ENCODE measurements at places on chromosomes 12 and 14.

- DNase-seq, result no peak
Measured at GRCh38 chr14:81450100-81450531, 50.0 kb upstream of the STON2 start.

DNA sequence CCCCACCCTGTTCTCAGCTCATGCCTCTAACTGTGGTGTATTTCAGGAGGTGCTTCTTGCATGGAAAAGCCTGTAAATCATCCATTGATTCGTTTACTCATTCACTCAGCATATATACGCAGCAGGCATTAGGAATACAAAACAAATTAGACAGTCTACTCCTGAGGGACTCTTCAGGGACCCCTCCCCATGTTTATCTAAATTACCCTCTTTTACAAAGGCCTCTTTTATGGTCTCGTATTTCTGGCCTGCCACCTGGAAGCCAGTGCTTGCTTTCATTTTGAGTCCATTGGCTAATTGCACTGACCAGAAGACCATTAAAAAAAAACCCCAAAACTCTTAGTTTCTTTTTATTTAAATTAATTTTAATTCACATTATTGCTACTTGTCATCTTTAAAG lies 134.4 kb downstream of the DACT1 start:
- no peak for DNase-seq

- no peak for DNase-seq
Measured at GRCh38 chr12:93918900-93919299, 229.5 kb upstream of the PLXNC1 start.

DNA sequence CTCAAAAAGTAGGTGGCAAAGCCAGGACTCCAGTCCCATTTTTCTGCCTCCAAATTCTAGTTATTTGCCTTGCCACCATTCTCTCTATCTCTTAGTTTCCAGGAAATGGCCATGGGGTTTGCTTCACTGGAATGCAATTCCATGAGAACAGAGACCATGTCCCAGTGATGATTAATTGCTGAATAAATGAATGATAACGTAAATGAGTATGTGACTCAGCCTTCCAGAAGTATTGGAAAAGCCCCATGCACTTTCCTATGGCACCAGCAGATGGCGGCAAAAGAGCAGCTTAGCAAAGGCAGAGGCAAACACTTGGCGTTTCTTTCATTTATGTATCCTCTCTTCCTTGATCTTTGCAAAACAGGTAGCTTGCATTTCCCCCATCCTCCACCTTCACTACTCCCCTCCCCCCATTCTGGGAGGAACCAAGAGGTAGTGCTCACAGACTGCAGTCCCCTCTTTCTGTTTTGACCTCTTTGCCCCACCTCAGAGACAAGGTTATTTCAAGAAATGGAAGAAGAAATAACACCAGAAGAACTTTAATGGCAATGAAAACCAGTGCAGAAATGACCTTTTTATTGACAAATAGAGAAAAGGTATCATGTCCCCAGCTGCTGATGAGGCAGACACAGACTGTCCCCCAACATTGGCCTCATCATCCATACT lies 21.3 kb downstream of the TBX3 start:
- peak; percentile 53 for DNase-seq

GRCh38 chr14:80664576-80664975 lies 277.0 kb downstream of the CEP128 start:
- DNase-seq, result no peak

DNA sequence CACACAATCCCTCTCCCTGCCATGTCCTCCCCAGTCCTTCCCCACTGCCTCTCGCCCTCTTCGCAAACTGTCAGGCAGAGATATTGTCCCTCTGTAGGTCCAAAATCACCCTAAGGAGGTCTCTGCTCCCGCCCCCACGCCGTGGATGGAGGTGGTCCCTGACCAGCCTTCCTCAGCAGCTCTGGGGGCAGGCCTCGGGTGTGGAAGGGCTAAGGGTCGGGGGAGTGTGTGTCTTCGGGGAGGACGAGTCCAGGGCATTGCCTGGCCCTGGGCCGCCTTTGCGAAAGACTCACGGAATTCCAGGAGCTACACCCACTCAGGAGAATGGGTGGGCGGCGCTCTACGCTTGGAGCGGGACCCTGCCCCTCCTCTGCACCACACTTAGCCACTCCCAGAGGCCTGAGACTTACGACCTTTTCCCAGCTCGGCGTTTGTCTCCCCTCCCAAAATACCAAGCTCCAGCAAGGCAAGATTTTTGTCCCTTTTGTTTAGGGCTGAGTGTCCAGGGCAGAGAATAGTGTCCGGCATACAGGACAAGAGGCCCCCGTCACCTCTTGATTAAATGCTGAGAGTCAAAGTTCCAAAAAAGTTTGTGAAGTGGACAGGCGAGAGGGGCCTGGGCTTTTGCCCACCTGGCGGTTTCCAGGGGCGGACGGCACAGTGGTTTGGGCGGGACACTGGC lies 881 bp downstream of the PYGL start:
- DNase-seq, result no peak

DNA sequence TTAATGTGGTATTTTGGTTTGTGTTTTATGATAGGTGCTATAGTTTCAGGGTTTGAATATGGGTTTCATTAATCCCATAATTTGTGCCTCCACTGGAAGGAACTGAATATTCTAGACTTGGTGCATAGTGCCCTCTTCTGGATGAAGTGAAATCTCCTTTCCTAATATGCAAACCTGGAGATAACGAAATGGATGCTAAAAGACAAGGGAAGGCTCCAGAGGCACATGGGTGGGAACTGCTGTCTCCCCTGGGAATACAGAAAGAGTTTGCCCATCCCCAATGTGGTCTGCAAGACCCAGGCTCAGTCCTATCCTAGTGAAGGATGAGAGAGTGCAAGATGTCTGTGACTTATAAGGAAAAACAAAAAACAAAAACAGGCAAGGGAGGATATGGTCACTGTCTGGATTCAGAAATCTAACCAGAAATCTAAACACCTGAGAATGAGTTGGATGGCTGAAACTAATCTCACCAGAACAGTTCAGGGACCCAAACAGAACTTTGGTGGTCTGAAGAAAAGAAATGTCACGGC lies 142.3 kb upstream of the TMPO start:
- no peak for DNase-seq

DNA sequence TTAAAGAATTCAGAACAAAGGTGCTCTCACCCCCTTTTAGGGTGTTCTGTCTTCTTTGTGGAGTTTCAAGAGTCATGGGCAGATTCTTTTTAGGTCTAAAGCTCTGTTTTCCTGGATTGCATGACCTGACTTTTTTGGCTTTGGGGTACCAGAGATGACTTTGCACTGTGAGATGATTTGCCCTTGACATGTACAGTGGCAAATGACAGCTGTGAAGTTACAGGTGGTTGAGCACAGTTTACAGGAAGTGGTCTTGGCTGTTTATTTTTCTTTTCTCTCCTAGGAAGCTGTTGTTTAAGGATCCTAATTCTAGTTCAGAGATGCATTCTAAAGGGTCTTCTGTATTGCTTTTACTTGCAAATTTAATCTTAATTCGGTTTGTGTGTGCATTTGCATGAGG lies 83.8 kb upstream of the METAP2 start:
- no peak for DNase-seq

DNA sequence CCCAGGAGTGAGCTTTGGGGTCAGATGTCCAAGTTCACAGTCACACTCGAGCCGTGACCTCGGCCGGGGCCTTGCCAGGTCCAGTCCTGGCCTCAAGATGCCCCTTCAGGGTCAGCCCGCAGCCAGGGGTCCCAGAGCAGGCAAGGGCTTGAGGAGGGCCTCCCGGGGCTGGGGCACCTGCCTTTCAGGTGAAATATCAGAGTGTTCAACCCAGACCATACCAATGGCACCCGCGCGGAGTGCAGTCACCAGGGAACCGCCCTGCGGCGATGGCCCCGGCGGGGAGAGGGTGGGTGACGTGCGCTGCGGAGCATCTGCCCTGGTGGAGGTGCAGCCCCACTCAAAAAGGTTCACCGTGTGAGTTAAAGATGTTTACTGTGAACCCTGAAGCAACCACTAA lies 16.9 kb downstream of the LRCOL1 start:
- DNase-seq, result no peak

GRCh38 chr14:53054457-53054856 lies 98.7 kb downstream of the DDHD1 start:
- no peak for DNase-seq

- DNase-seq, result no peak
Measured at GRCh38 chr14:89240414-89240813, 176.6 kb downstream of the FOXN3 start.

- no peak for DNase-seq
Measured at GRCh38 chr14:97328743-97329142, 531.6 kb downstream of the VRK1 start.

DNA sequence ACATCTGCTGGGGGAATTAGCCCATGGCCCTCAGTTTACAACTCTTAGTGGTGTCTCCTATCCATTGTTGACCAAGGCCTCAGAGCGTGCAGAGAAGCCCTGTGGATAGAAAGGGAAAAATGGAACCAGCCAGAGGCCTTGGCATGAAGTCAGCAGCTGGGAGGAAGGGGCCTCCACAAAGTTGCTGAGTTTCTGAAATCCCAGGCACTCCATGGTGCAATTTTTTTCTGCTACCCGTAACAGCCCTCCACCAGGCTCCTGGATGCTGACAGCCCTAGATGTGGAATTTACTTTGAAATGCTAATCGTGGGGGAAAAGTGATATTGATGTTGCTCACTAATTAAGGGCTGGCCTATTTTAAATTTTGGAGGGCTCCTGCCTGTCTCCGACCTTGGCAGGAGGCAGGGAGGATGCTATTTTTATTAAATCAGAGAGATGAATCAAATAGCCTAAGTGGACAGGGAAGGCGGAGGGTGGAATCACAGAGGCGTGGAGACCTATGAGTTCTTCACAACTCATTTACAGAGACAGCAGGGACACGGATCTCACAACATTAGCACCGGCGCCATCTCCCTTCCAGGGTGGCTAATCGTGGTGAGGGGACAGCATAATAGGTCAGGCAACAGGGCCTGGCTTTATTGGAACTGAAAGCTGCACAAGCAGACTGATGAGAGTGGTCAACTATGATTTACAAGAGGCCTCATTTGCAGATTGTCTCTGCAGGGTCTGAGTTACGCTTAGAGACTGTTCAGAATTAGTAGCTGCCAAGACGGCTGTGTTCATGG lies 99.8 kb upstream of the WSCD2 start:
- no peak for DNase-seq

- no peak for DNase-seq
Measured at GRCh38 chr14:54674046-54674741, 107.3 kb downstream of the SAMD4A start.

- peak; percentile 30 for DNase-seq
Measured at GRCh38 chr14:93332397-93332852, 411 bp downstream of the BTBD7 start.

- no peak for DNase-seq
Measured at GRCh38 chr12:45669093-45669492, 60.4 kb upstream of the ARID2 start.

GRCh38 chr12:118052324-118053070 lies 8.5 kb downstream of the WSB2 start:
- DNase-seq, result no peak

DNA sequence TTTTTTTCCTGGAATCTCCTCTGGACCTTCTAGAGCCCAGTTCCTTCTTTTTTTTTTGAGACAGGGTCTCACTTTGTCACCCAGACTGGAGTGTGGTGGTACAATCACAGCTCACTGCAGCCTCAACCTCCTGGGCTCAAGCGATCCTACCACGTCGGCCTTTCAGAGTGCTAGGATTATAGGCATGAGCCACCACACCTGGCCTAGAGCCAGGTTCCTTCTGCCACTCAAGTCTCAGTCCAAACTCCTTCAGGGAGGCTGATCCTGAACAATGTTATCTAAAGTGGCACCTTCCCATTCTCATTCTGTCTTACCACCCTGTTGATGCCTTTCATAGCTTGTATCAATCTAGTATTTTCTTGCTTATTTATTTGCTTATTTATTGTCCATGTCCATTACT lies 22.3 kb upstream of the ELK3 start:
- no peak for DNase-seq

DNA sequence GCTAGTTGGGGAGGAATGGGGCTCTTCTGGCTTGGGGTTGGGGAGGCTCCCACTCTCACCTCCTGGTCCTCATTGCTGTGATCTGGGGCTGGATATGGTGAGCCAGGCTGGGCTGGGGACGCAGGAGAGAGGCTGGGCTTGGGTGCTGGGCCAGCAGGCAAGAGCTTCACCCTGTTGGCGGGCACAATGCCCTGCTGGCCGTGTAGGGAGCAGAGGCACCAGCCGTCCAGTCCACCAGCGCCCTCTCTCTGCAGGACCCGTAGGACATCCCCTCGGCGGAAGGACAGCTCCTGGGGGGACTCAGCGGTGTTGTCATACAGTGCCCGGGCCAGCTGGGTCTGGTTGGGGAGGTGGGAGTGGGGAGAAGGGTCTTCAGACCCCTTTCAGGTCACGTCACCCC lies 4.5 kb downstream of the EFS start:
- DNase-seq, result no peak

DNA sequence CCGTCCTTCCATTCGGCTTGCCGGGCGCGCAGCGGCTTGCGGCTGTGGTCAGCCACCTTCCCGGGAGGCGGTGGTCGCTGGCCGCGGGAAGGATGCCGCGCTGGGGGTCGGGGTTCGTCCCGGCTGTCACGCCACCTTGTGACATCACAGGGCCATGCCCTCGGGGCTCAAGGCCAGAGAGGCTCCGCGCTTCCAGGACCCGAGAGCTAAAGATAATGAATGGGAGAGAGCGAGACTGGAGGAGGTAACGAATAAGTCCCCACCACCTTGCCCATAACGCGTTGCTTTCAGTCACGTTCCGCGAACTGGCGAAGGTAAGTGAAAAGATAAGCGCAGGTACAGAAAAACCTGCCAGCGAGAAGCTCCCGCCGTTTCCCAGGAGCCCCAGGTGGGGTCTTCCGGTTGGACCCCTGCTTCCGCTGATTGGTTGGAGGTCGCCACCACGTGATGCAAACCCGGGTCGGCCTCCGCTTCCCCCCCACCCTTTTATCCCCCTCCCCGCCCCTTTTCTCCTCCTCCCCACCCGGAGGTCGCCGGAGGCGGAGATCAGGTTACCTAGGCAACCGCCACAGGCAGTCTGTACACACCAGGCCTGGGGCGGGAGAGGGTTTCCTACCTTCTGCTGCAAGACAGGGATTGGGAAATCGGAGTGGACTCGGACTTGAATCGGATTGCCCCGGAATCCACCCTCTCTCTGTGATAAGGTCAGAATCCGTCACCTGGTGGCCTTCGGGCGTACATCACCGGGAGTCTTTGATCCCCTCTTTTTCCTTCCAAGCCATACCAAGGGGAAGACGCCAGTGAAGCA lies at the start of gene LRRC9:
Gene LRRC9, plus strand, starts transcription at position 575 of the 808 bp plus-strand sequence.
- DNase-seq, result no peak

DNA sequence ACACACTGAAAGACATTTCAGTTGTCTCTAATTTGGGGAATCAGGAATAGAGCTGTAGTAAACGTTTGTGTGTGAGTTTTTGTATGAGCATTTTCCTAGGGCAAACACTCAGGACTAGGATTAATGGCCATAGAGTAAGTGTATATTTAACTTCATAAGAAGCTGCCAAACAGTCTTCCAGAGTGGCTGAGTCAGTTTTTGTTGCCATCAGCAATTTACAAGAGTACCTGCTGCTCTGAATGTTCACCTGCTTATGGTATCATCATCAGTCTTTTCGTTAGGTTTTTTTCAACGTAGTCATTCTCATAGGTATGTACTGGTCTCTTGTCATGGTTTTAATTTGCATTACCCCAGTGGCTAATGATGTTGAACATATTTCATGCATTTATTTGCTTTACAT lies 30.6 kb upstream of the TRHDE start:
- DNase-seq, result no peak

GRCh38 chr14:48710133-48710532 lies 876.0 kb downstream of the RPS29 start:
- no peak for DNase-seq

Measured in stimulated activated CD8-positive, alpha-beta memory T cell treated with anti-CD3 and anti-CD28 coated beads, Interleukin-4, amount 100 ng/mL, for 24 hours (primary cell).